ENCODE measurements at places on chromosomes 13 and 19.

DNA sequence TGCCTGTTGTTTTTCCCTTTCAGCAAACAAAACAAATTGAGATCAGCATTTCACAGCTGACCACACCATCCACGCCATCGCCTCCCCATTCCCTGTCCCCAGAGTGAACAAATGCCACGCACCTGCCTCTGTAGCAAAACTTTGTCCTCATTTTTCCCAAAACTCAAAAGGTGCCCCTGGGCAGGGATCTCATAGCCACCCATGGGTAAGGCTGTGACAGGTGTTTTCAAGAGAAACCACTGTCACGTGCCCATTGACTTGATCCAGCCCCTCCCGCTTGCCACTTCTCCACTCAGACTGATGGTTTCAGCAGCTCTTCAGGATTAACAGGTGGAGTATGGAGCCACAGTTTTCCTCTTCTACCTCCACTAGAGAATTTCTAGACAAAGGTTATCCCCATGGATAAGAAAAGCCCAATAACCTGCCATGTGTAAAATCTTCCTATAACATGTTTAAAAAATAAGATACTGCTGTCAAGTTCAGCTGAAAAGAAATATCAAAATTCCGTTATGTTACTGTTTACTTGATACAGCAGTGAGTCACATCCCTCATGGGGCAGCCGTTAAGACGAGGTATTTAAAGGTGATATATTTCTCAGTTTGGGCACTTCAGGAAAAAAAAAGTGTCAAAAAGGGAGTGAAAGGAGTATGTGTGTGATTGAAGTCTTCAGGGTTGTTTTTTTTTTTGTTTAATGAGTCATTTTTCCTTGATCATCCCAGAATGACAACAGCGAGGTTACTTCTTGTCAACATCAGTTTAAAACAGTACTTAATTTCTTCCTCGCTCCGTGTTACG, 63.5 kb upstream of the GPR183 start:
- no peak for DNase-seq

DNA sequence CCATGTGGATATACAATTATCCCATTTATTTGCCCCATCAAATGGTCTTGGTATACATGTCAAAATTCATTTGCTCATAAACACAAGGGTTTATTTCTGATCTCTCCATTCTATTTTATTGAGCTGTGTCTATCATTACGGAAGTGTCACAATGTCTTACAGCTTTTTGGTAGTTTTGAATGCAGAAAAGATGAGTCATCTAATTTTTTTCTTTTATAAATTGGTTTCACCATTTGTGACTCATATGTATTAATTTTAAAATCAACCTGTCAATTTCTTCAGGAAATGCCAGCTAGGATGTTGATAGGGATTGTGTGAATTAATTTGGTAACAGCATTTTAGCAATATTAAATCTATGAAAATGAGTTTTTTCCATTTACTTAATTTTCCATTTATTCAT, 2549.4 kb downstream of the PCDH9 start:
- no peak for DNase-seq

DNA sequence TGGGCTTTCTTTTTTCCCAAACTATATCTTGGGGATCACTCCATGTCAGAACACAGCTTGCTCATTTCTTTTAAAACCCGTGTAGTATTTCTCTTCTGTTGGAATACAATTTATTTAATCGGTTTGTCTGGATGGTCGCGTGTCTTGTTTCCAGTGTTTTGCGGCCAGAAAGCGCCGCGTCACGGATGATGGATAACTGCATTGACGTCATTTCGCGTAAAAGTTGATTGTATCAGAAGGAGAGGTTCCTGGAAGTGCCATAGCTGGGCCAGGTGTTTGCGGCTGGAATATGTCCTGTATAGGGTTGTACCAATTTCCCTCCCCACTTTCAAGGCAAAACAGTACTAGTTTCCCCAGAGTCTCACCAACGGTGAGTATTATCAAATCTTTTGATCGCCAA, 9.7 kb downstream of the ACTL9 start:
- no peak for DNase-seq

DNA sequence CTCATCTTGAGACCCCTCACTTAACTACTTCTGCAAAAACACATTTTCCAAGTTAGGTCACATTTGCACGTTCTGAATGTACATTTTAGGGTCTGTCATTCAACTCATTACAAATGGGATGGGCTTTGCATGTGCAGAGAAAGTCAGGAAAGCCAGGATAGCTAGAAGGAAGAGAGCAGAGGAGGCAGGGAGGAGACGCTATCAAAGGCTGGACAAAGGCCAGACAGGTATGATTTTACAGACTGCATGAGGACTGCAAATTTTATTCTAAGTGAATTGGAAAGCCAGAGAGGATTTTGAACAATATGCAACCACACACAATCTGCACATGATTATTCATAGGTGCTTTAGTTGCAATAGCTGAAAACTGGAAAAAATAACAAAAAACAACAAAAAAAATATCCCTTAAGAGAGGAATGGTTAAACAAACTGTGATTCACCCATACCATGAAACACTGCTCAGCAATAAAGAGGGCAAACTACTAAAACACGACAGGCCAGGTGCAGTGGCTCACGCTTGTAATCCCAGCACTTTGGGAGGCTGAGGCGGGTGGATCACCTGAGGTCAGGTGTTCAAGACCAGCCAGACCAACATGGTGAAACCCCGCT, 21.1 kb downstream of the SYDE1 start:
- DNase-seq: no peak

- DNase-seq: no peak
Observed at GRCh38 chr19:806815-807421, 9.7 kb downstream of the PTBP1 start.

GRCh38 chr13:84705982-84706710, 823.9 kb upstream of the SLITRK1 start:
- no peak for DNase-seq

- peak; percentile 39 for DNase-seq
Observed at GRCh38 chr19:47176627-47177090, 46.0 kb downstream of the SAE1 start.

GRCh38 chr19:47035127-47036096, 13.0 kb downstream of the TMEM160 start:
- DNase-seq: peak; percentile 92

GRCh38 chr19:11203194-11204075, 6.1 kb upstream of the KANK2 start:
- peak; percentile 47 for DNase-seq

DNA sequence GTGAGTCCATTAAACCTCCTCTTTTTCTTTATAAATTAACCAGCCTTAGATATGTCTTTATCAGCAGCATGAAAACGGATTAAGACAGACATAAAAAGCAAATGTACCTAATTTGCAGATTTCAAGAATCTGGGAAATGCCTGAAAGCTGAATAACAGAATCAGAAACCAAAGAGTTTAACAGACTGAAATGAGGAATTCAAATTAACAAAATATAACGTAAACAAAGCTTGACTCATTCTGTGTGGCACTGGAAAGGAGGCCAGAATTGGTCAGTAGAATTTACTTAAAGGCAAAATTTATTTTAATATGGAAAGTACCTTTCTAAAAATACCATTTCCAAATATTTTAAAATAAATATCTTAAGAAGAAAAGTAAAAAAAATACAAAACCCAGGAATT, 540.6 kb upstream of the HTR2A start:
- DNase-seq: no peak

GRCh38 chr13:56864451-56864850, 276.3 kb upstream of the PRR20A start:
- no peak for DNase-seq

- no peak for DNase-seq
Observed at GRCh38 chr19:15913830-15914229, 16.0 kb upstream of the CYP4F2 start.
